ENCODE measurements at places on chromosomes 12 and 14.
A peak's percentile ranks its signal among the peaks of the same experiment; 100 is the strongest.

DNA sequence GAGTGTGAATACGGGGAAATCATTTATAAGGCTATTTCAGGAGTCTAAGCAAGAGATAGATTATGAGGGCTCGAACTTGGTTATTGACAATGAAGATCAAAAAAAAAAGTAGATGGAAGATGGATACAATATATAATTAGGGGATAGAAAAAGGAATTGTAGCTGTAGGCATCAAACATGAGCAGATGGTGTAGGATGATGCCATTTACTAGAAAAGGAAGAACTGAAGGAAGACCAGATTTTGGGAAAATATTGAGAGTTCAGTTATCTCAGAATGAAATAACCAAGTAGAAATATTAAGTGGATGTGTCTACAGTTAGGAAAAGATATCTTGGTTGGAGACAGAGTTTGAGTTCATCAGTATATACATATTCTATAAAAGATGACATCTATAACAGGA, 109.6 kb downstream of the CNTN1 start:
- no peaks in the 10 kb centered on the region for H3K4me1 ChIP-seq
- H3K27ac ChIP-seq: no peak overlapping the region
- no peak for DNase-seq

DNA sequence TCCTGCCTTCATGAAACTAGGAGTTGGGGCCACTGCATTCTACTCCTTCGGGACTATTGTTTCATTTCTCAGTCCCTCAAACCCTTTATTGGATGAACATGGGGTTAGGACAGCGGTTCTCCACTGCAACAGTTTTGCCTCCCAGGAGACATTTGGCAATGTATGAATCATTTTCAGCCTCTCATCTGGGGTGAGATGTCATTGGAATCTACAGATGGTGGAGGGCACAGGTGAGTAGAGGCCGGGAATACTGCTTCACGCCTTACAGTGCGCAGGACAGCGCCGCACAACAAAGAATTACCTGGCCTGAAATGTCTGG, 649 bp upstream of the GNPNAT1 start:
- H3K36me3 ChIP-seq: 0 out of 2 replicates have a peak, but pooled peaks cover 2% of the 10 kb centered on the region
- H3K27ac ChIP-seq: peak overlapping the region; percentile 59
- no peak for DNase-seq
- H3K4me1 ChIP-seq: no peaks in the 10 kb centered on the region

GRCh38 chr12:110073049-110073831, 24.9 kb upstream of the C12orf76 start:
- peak overlapping the region; percentile 37 for H3K4me3 ChIP-seq
- peak; percentile 14 for DNase-seq

DNA sequence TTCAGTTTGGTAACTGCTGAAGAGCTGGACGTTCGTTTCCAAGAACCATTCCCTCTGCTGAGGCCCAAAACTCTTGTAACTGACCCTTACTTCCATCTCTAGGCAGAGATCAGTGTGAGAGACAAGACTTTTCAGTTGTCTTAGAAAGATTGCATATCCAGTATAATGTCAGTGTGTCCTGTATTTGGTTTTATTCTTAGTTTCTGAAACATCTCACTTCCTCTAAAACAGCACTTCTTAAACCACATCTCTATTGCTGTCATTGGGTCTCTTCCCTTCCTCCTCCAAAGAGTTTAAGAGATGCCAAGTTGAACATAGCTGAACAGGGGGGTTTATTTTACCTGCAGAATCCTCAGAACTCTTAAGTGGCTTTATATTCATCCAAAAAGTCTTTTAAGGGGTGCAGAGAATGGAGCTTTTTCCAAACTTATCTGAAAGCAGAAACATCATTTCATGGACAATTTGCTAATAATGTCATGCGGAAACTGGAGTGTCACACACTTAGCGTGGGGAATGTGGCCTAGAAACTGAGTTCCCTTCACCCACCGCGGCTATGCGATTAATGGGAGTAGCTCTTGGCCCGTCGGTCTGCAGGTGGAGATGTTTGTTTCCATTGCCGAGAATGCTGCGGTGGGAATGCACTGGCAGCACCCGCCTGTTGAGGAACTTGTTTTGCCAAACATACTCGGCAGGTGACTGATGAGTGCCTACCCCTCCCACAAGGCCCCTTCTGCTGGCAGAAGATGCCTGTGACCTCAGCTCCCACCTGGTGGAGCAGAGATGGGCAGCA, 148.2 kb downstream of the ADGRD1 start:
- H3K4me1 ChIP-seq: no peaks in the 10 kb centered on the region
- no peaks in the 10 kb centered on the region for H3K36me3 ChIP-seq
- H3K4me3 ChIP-seq: no peak overlapping the region
- H3K27ac ChIP-seq: no peak overlapping the region

GRCh38 chr14:54674046-54674741, 107.3 kb downstream of the SAMD4A start:
- 0 out of 2 replicates have a peak overlapping the region, but pooled peaks have one; percentile 6 for H3K4me3 ChIP-seq
- peaks cover 40% of the 10 kb centered on the region for H3K4me1 ChIP-seq
- no peaks in the 10 kb centered on the region for H3K27me3 ChIP-seq
